ENCODE measurements at places on chromosomes 11 and 22. TPM values are rescaled to one million over a fixed set of nuclear protein-coding genes. Genes with fewer than 3 reads are reported as not detected.

PTPRCAP gene
- 19.7 TPM for total RNA-seq

TMEM123 gene
- 48.6 TPM for total RNA-seq

NFRKB gene
- total RNA-seq: 50.3 TPM

KRTAP5-9 gene
- total RNA-seq: not detected

P2RY2 gene
- 31.5 TPM for total RNA-seq

DTX4 gene
- 56.7 TPM for total RNA-seq

SLC17A6 gene
- total RNA-seq: not detected

SLC22A25 gene
- total RNA-seq: not detected

- H3K36me3 ChIP-seq: peaks cover 63% of the 10 kb centered on the region
- no peak overlapping the region for H3K4me3 ChIP-seq
- no peaks in the 10 kb centered on the region for H3K27me3 ChIP-seq
- no peak for DNase-seq
- no peak overlapping the region for H3K27ac ChIP-seq
These were observed 20.5 kb upstream of the APOA1 start for GRCh38 chr11:116857936-116858335.

DNA sequence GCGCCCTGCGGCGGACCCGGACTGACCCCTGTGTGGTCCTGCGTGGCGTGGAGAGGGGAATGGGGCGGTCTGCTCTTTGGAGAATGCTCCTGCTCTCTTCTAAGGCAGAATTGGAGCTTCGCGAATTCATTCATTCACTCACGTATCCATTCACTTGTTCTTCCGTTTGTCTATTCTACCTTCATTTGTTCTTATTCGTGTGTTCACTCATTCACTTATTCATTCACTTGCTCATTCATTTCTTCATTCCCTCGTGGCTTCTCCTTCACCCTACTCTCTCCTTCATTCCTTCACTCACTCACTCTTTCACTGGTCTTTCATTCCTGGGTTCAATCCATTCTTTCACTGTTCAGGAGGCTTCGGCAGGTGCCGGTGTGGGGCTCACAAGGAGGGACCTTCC, 69.6 kb downstream of the WNT7B start:
- no peaks in the 10 kb centered on the region for H3K27me3 ChIP-seq
- H3K4me1 ChIP-seq: no peaks in the 10 kb centered on the region
- DNase-seq: no peak

- no peaks in the 10 kb centered on the region for H3K36me3 ChIP-seq
- no peaks in the 10 kb centered on the region for H3K27me3 ChIP-seq
- no peak for DNase-seq
- no peaks in the 10 kb centered on the region for H3K4me1 ChIP-seq
- no peak overlapping the region for H3K4me3 ChIP-seq
- H3K27ac ChIP-seq: no peak overlapping the region
These were observed 426.4 kb downstream of the CTTN start for GRCh38 chr11:70824605-70825245.

GRCh38 chr22:20421507-20421874, 16.1 kb downstream of the SCARF2 start:
- DNase-seq: no peak
- no peaks in the 10 kb centered on the region for H3K27me3 ChIP-seq

DNA sequence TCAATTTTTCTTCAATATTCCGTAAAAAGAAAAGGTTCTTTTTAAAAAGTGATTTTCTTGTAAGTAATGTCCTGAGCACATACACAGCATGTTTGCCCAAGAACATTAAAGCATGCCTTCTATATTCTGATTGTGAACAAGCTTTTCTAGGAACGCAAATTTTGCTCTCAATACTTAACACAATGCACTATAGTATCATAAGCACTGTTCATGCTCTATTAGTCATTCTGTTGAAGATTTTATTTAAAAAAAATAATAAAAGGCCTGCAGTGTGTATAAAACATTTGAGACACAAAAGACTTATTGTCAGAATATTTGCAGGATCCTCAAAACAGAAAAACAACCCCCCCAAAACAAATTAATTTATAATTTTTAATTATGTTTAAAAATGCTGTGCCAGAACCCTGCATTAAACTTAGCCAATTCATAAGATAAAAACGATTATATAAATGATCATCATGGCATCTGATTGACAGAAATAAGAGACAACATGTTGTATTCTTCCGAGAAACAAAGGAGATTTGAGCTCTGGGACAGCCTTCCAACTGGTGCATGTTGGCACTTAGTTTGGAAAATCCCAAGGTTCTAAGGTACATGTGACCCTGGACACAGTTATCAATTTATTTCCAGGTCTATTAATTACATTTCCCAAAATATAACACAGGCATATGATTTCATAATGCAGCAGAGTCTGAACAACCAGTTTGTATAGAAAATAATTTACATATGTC, 13.1 kb downstream of the MTMR2 start:
- DNase-seq: no peak
- no peaks in the 10 kb centered on the region for H3K27me3 ChIP-seq
- no peaks in the 10 kb centered on the region for H3K4me1 ChIP-seq
- H3K36me3 ChIP-seq: no peaks in the 10 kb centered on the region
- H3K27ac ChIP-seq: no peak overlapping the region
- H3K4me3 ChIP-seq: no peak overlapping the region

DNA sequence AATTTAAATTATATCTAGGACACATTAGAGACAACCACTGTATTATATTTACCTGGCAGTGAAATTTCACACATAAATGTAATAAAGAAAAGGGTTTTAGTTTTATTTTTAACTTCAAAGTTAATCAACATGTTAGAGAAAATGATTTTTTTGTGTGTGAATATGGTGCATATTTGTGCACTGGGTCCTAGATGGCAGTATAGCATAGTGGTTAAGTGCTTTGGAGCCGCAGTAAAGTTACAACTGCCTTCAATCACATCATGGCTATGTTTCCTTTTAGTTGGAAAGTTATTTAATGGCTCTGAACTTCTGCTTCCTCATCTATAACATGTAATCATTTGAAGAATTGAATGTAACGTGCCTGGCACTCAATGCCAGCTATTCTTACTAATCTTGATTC, 108.9 kb upstream of the DDI1 start:
- H3K27ac ChIP-seq: no peak overlapping the region
- H3K27me3 ChIP-seq: no peaks in the 10 kb centered on the region
- H3K4me3 ChIP-seq: no peak overlapping the region
- H3K36me3 ChIP-seq: no peaks in the 10 kb centered on the region
- H3K4me1 ChIP-seq: no peaks in the 10 kb centered on the region

DNA sequence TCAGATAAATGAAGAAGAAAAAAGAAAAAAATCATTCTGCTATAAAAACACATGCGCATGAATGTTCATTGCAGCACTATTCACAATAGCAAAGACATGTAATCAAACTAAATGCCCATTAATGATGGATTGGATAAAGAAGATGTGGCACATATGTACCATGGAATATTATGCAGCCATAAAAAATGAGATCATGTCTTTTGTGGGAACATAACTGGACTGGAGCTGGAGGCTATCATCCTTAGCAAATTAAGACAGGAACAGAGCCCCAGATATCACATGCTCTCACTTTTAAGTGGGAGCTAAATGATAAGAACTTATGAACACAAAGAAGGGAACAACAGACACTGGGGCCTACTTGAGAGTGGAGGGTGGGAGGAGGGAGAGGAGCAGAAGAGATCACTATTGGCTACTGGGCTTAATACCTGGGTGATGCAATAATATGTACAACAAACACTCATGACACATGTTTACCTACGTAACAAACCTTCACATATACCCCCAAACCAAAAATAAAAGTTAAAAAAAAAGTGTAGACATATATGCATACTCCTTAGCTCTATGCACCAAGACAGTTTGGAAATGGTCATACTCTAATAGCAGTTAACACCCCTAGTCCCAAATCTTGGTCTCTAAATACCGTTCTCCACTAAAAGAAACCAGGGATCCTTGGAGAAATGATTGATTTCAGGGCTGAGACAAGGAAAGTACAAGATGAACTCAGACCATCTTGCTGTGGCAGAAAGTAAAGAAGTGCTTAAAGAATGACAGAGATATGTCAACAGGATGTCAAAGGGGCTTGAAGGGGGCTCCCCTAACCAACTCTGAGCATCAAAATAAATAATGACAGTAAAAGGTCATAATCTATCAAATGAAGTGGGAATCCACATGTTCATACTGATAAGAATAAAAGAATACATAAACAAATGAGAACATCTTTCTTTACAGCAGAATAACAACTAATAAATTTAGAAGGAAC, 17.1 kb upstream of the DDX6 start:
- H3K4me1 ChIP-seq: no peaks in the 10 kb centered on the region
- no peak for DNase-seq
- no peaks in the 10 kb centered on the region for H3K36me3 ChIP-seq

- DNase-seq: no peak
- no peaks in the 10 kb centered on the region for H3K4me1 ChIP-seq
- H3K27me3 ChIP-seq: no peaks in the 10 kb centered on the region
- no peak overlapping the region for H3K27ac ChIP-seq
- no peaks in the 10 kb centered on the region for H3K36me3 ChIP-seq
- H3K4me3 ChIP-seq: no peak overlapping the region
These were observed 43.5 kb downstream of the PPFIA1 start for GRCh38 chr11:70313945-70314344.

GRCh38 chr22:42324566-42324965, 54.1 kb upstream of the TCF20 start:
- no peak for DNase-seq
- no peak overlapping the region for H3K27ac ChIP-seq
- H3K4me3 ChIP-seq: no peak overlapping the region
- no peaks in the 10 kb centered on the region for H3K36me3 ChIP-seq

DNA sequence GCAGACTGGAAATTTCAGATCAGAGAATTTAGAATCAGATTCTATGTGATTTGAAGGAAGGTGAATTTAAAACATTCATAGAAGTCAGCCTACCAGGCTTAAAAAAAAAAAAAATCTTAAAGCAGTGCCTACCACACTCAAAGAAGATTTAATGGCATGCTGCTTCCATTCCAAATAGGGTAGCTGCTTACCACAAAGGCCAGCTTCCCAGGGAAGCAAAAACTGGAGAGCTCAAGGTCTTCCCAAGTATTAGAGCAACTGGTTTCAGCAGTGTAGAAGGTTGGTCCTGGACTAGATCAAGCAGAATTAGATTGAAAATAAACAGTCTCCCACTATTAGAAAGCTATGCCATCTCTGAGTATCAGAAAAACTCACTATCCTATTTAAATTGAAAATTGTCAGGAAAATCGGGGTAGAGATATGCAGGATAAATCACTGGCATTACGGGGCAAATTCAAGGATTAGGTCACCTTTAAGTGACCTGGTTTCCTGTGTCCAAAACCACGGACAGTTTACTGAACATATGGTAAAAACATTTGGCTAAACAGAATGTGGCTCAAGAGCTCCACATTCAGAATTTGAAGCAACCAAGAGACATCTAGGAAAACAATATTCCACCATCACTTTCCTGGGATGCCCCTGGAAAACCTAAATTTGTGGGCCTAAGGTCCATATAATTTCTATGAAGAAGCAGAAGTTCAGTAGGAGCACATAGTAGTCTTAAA, 1.3 kb downstream of the C11orf42 start:
- no peaks in the 10 kb centered on the region for H3K27me3 ChIP-seq
- no peak overlapping the region for H3K4me3 ChIP-seq
- H3K27ac ChIP-seq: no peak overlapping the region
- H3K36me3 ChIP-seq: peaks cover 67% of the 10 kb centered on the region

- DNase-seq: no peak
- H3K27me3 ChIP-seq: no peaks in the 10 kb centered on the region
- no peak overlapping the region for H3K4me3 ChIP-seq
- H3K4me1 ChIP-seq: no peaks in the 10 kb centered on the region
- H3K36me3 ChIP-seq: no peaks in the 10 kb centered on the region
These were observed 46.2 kb downstream of the MACROD1 start for GRCh38 chr11:64119700-64120099.

Data from Peyer's patch (tissue), 4 donors.